Upper lobe of left lung (tissue), 6 donors: ENCODE measurements at places on chromosomes 1 and 21. TPM values are rescaled to one million over a fixed set of nuclear protein-coding genes. Genes with fewer than 3 reads are reported as not detected.

CA14 gene
- 0.64 TPM for total RNA-seq

- H3K27me3 ChIP-seq: no peaks in the 10 kb centered on the region
- no peak for DNase-seq
- no peak overlapping the region for H3K27ac ChIP-seq
- no peaks in the 10 kb centered on the region for H3K4me1 ChIP-seq
These were observed 130.8 kb downstream of the LYPLAL1 start for GRCh38 chr1:219304227-219305226.

PPIAL4G gene
- total RNA-seq: not detected

LCE1A gene
- not detected for total RNA-seq

LHX8 gene
- total RNA-seq: not detected

DNA sequence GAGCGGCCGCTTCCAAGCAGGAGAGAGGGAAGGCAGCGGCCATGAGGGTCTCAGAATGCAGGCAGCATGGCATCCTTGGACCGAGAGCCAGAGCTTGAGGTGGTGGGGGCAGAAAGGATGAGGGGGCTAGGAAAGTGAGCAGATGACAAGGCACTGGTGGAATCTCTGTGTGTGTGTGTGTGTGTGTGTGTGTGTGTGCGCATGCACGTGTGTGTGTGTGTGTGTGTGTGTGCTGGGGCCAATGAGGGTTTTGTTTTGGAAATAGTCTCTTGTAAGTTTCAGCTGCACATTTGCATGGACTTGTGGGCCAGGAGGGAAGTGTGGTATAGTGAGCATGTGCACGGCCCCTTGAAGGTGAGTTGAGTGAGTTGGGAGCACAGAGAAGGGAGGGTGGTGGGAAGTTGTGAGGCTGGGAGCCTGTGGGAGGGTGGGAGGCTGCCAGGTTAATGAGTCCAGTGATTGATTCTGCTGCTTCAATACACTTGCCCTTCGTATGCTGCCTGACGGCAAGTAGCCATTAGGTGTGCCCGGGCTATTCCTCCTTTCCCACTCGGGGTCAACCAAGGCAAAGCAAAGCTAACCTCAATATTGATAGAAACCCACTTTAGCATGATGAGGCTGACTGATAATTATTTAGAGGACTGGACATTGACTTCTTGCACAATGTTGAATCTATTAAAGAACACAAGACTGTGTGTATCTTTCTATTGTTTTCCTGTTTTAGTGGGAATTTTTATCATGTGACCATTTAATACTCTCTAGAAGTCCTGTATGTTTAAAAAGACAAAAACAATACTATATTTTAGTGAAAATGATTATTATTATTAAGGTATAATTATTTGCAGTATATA is 80.3 kb downstream of the PROX1 start:
- peak; percentile 1 for DNase-seq
- no peaks in the 10 kb centered on the region for H3K4me1 ChIP-seq
- H3K27ac ChIP-seq: no peak overlapping the region
- H3K27me3 ChIP-seq: no peaks in the 10 kb centered on the region
- H3K36me3 ChIP-seq: no peaks in the 10 kb centered on the region
